ENCODE measurements at places on chromosomes 3 and 15.

- DNase-seq, result no peak
- H3K4me1 ChIP-seq, result no peaks in the 10 kb centered on the region
- H3K36me3 ChIP-seq, result no peaks in the 10 kb centered on the region
- H3K27me3 ChIP-seq, result no peaks in the 10 kb centered on the region
- no peak overlapping the region for H3K27ac ChIP-seq
- no peak overlapping the region for H3K4me3 ChIP-seq
These were observed 215.9 kb downstream of the MEX3B start for GRCh38 chr15:81829918-81830317.

DNA sequence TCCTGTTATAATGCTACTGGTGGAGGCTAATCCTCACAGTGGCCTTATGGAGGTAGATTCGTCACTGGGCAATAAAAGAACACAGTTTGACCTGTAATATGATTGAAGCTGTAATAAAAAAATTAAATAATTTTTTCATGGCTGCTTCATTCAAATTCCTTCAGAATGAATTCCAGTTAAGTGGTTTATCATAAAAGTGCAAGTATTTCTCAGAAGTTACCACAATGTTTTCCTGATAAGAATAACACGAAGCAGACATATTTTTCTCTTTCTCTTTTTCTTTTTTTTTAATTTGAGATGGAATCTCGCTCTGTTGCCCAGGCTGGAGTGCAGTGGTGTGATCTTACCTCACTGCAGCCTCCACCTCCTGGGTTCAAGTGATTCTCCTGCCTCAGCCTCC is 15.6 kb downstream of the B4GALT4 start:
- no peak for DNase-seq
- H3K4me1 ChIP-seq, result no peaks in the 10 kb centered on the region
- H3K27me3 ChIP-seq, result no peaks in the 10 kb centered on the region
- no peak overlapping the region for H3K4me3 ChIP-seq

- no peak overlapping the region for H3K27ac ChIP-seq
- no peak for DNase-seq
- H3K4me1 ChIP-seq, result no peaks in the 10 kb centered on the region
These were observed 602.1 kb downstream of the VGLL3 start for GRCh38 chr3:86388820-86389219.

DNA sequence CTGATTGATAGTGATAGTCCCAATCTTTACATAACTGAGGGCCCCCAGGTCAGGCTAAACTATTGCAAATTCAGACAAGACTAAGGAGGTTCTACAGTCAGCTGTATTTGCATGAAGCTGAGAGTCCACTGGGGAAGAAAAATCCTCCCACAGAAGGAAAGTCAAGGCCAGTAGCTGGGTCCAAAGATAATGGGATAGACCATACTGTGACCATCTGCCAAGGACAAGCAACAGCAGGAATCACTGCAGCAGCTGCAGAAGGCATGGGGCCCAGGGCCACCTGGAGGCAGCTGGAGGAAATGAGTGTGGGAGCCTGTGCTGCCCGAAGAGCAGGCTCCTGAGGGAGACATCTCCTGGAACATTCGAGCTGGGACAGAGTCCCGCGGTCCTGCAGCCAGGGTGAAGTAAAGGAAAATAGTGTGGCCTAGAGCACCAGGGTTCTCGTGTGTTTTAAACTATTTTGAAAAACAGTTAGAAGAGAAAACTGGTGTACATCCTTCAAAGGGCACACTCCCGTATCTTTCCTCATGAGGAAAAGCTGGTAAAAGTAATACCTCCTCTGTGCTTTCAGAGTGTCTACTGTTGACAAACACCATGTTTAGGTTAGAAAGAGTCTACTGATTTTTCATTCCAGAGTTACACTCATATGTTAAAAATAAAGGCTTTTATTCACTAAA is 13.2 kb upstream of the TMEM212 start:
- H3K4me3 ChIP-seq, result no peak overlapping the region
- DNase-seq, result no peak
- H3K36me3 ChIP-seq, result no peaks in the 10 kb centered on the region
- H3K4me1 ChIP-seq, result no peaks in the 10 kb centered on the region
- H3K27ac ChIP-seq, result no peak overlapping the region

DNA sequence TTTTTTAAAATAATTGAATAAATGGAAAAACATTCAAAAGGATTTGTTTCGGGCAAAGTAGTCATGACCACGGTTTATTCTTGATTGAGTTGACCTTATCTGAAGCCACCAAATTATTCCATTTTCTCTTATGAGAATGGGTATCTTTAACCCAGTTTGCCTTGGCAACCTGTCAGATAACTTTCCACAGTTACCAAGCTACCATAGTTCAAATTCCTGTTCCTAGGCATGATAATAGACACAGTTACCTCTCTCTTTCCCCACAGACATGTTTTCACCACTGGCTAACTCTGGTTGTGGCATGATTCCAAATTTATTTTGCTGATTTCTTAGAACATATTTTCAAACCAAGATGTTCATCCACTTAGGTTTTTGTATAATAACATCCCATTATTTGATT is 84.9 kb downstream of the NECTIN3 start:
- no peaks in the 10 kb centered on the region for H3K27me3 ChIP-seq
- DNase-seq, result no peak
- 0 out of 2 replicates have a peak, but pooled peaks cover 2% of the 10 kb centered on the region for H3K4me1 ChIP-seq
- H3K27ac ChIP-seq, result no peak overlapping the region
- no peaks in the 10 kb centered on the region for H3K36me3 ChIP-seq
- H3K4me3 ChIP-seq, result no peak overlapping the region

GRCh38 chr15:44769521-44769920 is 33.2 kb downstream of the TRIM69 start:
- no peaks in the 10 kb centered on the region for H3K27me3 ChIP-seq
- no peak overlapping the region for H3K4me3 ChIP-seq
- H3K4me1 ChIP-seq, result no peaks in the 10 kb centered on the region
- no peaks in the 10 kb centered on the region for H3K36me3 ChIP-seq
- H3K27ac ChIP-seq, result no peak overlapping the region

DNA sequence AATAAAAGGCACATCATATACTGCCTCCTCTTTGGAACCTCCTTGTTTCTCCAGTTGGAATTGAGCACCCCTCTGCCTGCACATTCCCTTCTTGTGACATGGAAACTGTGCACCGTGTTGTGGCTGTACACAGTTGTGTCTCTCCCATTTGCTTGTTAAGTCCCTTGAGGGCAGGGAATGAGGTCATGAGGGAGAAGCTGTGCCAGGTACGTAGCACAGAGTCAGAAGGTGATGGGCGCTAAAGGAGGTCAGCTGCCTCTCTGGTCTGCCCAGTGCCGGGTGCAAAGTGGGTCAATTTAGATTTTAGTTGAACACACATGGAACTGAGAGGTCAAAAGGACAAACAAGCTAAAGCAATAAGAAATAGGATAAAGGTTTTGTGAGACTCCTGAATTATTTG is 124.4 kb downstream of the FAM43A start:
- DNase-seq, result no peak
- no peaks in the 10 kb centered on the region for H3K36me3 ChIP-seq
- H3K27me3 ChIP-seq, result 0 out of 2 replicates have a peak, but pooled peaks cover 1% of the 10 kb centered on the region
- peaks cover 1% of the 10 kb centered on the region for H3K4me1 ChIP-seq

DNA sequence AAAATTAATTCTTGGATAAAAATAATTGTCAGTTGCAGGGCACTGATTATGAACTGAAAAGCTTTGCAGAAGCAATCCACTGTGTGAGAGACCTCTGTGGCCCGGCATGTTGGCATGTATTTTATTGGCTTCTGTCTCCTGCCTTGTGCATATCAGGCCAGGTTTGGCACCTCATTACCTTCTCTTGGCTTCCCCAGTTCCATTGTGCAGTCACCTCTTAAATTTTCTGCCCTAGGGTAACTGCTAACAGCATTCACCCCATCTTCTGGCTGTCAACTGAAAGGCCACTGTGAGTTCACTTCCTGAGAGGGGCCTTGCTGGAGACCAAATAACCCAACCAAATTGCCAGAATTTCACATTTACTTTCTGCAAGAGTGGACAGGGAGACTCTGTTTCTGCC is 92.7 kb upstream of the RARB start:
- no peaks in the 10 kb centered on the region for H3K27me3 ChIP-seq
- H3K4me3 ChIP-seq, result no peak overlapping the region
- no peaks in the 10 kb centered on the region for H3K4me1 ChIP-seq
- H3K27ac ChIP-seq, result no peak overlapping the region
- DNase-seq, result no peak
- no peaks in the 10 kb centered on the region for H3K36me3 ChIP-seq

DNA sequence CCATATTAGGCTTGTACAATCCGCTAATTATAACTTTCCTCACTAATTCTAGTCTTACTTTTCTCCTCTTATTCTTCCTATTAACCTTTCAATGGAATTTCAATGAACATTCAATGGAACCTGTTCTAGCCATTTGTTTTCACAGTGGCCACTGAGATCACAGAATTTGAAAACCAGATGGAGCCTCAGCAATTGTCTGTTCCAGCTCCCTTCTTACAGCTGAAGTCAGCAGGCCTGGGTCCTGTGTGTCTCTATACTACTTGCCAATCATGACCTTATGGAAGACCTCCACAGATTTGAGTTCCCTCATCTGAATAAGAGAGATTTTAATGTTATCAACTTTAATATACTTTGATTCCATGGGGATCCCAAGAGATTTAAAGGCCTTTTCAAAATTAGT is 36.6 kb downstream of the TJP1 start:
- no peaks in the 10 kb centered on the region for H3K36me3 ChIP-seq
- H3K27ac ChIP-seq, result no peak overlapping the region
- DNase-seq, result no peak
- no peaks in the 10 kb centered on the region for H3K27me3 ChIP-seq
- no peak overlapping the region for H3K4me3 ChIP-seq

DNA sequence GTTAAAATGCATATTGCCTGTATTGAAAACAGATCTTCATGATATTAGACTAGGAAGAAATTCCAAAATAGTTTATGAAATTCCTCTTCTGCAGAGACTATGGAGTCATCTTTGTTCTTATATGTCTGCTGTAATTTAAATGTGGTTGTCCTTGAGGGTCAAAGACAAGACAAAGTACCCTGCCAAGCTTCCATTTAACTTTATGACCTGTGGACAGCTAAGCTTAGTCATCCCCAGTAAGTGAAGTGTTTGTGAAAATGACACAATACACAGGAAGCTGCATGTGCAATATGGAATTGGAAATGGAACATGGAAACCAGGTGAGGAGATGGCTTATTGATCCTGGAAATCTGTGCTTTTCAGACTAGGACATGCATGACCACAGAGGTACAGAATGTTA is 68.5 kb upstream of the GBE1 start:
- DNase-seq, result no peak
- H3K27ac ChIP-seq, result no peak overlapping the region
- H3K4me3 ChIP-seq, result no peak overlapping the region
- H3K36me3 ChIP-seq, result no peaks in the 10 kb centered on the region
- no peaks in the 10 kb centered on the region for H3K27me3 ChIP-seq
- H3K4me1 ChIP-seq, result no peaks in the 10 kb centered on the region

- H3K36me3 ChIP-seq, result no peaks in the 10 kb centered on the region
- peaks cover 1% of the 10 kb centered on the region for H3K4me1 ChIP-seq
- no peak for DNase-seq
- H3K4me3 ChIP-seq, result no peak overlapping the region
- H3K27me3 ChIP-seq, result no peaks in the 10 kb centered on the region
These were observed 299.1 kb downstream of the TLE3 start for GRCh38 chr15:69798481-69799250.

- H3K36me3 ChIP-seq, result no peaks in the 10 kb centered on the region
- no peaks in the 10 kb centered on the region for H3K4me1 ChIP-seq
- no peak overlapping the region for H3K4me3 ChIP-seq
- H3K27me3 ChIP-seq, result no peaks in the 10 kb centered on the region
- DNase-seq, result no peak
These were observed 68.2 kb downstream of the RBMS3 start for GRCh38 chr3:29349049-29349448.

DNA sequence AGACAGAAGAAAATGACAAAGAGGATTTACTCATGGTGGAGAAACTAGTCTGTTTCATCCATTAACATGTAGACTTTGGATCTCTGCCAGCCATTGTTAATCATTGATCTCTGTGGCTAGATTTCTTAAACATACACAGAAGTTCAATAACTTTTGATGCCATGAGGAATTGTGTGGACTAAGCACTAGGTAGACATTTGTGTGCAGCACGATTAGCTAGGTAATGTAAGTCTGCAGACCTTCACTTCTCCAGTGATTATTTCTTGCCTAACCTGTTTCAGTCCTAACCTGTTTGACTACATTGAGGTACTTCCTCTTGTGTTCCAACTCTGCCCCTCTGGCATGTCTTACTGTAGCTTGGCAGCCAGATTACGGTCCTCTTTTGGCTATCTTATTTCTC is 928.5 kb upstream of the ROBO1 start:
- H3K4me3 ChIP-seq, result no peak overlapping the region
- DNase-seq, result no peak
- H3K36me3 ChIP-seq, result no peaks in the 10 kb centered on the region
- H3K27ac ChIP-seq, result no peak overlapping the region
- no peaks in the 10 kb centered on the region for H3K4me1 ChIP-seq

- H3K4me3 ChIP-seq, result no peak overlapping the region
- H3K36me3 ChIP-seq, result no peaks in the 10 kb centered on the region
- DNase-seq, result no peak
- H3K27me3 ChIP-seq, result no peaks in the 10 kb centered on the region
- H3K4me1 ChIP-seq, result no peaks in the 10 kb centered on the region
- H3K27ac ChIP-seq, result no peak overlapping the region
These were observed 32.7 kb downstream of the RBM6 start for GRCh38 chr3:49972656-49973055.

- no peak overlapping the region for H3K4me3 ChIP-seq
- H3K36me3 ChIP-seq, result no peaks in the 10 kb centered on the region
- no peaks in the 10 kb centered on the region for H3K27me3 ChIP-seq
- peaks cover 2% of the 10 kb centered on the region for H3K4me1 ChIP-seq
- no peak for DNase-seq
- no peak overlapping the region for H3K27ac ChIP-seq
These were observed 295.1 kb upstream of the PROK2 start for GRCh38 chr3:72080095-72080494.

DNA sequence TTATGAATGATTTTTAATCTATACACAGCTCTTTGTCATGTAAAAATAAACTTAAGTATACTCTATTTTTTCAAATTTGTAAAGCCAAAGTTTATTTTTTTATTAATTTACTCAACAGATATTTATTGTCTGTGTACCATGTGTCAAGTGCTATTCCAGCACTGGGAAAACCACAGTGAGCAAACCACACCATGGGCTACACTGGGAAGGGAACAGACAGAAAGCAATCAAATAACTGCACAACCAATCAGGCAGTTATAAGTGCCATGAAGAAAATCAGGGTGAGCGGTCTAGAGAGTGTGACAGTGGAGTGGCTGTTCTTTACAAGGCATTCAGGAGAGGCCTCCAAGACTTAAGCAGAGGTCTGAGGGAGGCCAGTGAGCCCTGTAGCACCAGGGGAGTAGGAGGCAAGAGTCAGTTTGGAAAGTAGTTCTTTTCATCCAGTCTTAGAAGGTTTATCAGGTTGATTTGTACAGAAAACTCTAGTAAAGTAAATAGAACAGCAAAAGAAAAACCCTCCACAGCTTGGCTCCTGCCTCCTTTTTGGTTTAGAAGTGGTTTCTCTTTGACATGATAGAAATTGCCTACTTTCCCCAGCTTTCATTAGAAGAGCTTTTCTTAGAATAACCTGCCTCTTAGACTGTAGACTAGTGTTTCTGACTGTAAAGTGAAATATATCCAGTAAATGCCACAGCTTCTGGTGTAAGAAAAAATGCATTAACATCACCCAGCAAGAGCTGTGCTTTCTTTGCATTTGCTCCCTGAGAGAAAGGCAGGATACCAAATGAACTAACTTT is 13.7 kb downstream of the EIF2AK4 start:
- H3K27me3 ChIP-seq, result no peaks in the 10 kb centered on the region
- no peak overlapping the region for H3K4me3 ChIP-seq
- H3K36me3 ChIP-seq, result peaks cover 12% of the 10 kb centered on the region
- H3K27ac ChIP-seq, result no peak overlapping the region
